ENCODE measurements at places on chromosomes 3 and 15. TPM values are rescaled to one million over a fixed set of nuclear protein-coding genes. Genes with fewer than 3 reads are reported as not detected.

The FSIP1 gene
- total RNA-seq: 0.37 TPM

The MUSTN1 gene
- total RNA-seq: 0.54 TPM

The KCNMB2 gene
- not detected for total RNA-seq

The GCNT3 gene
- total RNA-seq: not detected

The CSK gene
- 332 TPM for total RNA-seq

The MEIS2 gene
- not detected for total RNA-seq

The VILL gene
- total RNA-seq: 11.4 TPM

The ELL3 gene
- 1.2 TPM for total RNA-seq

The LRRC2 gene
- total RNA-seq: not detected

The VPS33B gene
- total RNA-seq: 18.9 TPM

The SLC24A5 gene
- not detected for total RNA-seq

The DTWD1 gene
- total RNA-seq: 25.8 TPM

The CIB2 gene
- total RNA-seq: 1.5 TPM

The PRR23E gene
- not detected for total RNA-seq

The GP9 gene
- total RNA-seq: not detected

The TRIM69 gene
- 42.7 TPM for total RNA-seq

The MEGF11 gene
- total RNA-seq: not detected

The FBXO40 gene
- total RNA-seq: not detected

The ACOX2 gene
- not detected for total RNA-seq

The REC114 gene
- total RNA-seq: not detected

The DCLK3 gene
- not detected for total RNA-seq

The KIF15 gene
- 26.5 TPM for total RNA-seq

Measured in activated CD4-positive, alpha-beta T cell treated with anti-CD3 and anti-CD28 coated beads, Interleukin-2, amount 10 ng/mL, durations not matched to agents 24 days and 14 days (primary cell).